ENCODE measurements at places on chromosomes 12 and 14.

DNA sequence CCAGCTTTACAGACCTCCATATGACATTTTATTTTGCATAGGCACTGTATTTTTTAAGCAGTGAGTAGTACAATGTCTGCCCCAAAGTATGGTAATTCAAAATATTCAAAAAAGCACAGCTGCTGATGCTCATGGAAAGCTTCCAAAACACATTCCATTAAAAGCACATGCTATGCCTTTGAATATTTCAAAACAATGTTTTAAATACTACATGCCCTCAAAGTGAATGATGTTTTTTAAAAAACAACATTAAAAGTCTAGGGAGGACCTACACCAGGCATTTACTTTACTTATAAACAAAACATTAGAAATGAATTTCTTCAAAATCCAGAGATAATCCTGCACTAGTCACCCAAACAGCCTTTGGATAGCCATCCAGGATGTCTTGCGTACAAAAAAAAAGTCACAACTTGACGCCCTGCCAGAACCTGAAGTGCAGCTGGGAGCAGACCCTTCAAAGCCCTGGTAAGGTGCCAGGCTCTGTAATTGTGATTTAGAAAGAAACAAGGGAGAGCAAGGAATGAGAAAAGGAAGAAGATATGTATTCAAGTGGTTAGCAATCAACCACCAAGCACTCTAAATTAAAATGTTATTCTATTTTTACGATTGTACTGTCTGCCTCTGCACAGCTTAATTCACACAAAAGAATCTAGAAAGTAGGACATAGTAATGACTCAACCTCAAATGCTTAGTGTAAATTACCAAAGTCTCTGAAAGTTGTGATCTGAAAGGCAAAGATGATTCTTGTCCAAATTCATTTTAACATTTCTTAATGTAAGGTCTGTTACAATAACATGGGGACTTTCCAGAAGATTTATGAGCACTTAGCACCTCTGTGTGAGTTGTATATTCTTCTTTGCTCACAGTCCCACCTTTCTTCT, 31.9 kb downstream of the CEP83 start:
- DNase-seq = no peak

DNA sequence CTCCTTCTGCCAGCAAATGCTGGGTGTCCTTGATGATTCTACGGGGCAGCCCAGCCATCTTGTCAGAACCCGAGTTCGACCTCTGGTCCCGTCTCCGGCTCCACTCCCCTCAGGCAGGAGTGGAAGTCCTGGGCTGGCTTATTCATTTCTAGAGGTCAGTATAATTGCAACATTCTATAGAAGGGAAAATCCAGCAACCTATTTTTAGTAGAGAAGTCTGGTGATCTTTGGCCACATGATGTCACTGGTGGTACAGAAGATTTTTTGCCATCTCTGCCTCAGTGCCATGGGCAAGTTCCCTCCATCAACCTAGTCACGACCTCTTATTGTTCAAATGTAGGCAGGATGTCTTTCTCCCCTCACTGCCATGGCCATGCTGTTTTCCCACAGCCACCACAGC, 22.4 kb downstream of the OR10G2 start:
- no peak for DNase-seq

DNA sequence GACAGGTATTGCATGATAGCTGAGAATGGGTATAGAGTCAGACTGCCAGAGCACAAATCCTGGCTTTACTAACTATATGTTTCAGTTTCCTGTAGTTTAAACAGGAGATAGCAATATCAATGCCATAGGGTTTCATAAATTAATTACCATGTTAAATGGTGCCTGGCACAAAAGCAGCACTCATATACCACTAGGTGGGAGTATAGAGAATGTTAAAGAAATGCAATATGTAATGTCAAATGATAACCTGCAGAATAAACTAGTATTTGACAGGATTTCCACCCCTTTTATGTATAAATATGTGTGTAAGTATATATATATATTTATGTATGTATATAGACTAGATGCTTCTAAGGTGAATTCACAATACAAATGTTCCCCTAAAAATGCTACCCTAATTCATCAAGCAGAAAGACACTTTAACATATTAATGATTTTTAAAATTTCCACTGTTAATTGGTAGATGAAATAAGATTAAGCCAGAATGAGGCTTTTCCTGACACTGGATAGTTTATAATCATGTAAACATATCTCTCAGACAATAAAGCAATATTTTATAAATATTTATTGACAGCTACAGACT, 8.6 kb downstream of the WDR89 start:
- no peak for DNase-seq

DNA sequence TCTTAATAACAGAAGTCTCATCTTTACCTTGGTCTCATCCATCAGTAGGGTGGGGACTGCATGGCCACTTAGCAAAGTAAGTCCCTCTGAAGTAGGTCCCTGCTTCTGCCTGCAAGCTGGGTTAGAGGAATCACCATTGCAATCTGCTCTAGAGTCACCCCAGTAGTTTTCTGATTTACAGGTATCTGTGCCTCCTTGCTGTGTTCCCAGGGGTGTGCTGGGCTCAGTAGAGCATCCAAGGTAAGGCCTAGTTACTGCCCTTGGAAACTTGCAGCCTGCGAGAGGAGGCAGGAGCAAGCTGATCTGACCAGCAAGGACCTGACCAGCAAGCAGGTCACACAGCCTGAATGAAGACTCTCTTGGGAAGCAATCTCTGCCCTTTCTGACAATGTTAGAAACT, 160.8 kb upstream of the GSC start:
- DNase-seq = no peak

DNA sequence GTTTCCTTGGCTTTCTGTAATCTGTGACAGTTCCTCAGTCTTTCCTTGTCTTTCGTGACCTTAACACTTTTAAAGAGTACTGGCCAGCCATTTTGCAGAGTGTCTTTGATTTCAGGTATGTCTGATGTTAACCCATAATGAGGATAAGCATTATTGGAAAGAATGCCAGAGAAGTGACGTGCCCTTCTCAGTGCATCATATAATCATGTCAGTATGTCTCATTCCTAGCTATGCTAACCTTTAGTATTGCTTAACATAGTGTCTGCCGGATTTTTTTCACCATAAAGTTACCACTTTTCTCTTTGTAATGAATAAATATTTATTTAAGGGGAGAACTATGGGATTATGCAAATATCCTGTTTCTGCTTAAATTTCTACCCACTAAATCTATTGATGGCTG, 28.5 kb downstream of the RERG start:
- DNase-seq = no peak

DNA sequence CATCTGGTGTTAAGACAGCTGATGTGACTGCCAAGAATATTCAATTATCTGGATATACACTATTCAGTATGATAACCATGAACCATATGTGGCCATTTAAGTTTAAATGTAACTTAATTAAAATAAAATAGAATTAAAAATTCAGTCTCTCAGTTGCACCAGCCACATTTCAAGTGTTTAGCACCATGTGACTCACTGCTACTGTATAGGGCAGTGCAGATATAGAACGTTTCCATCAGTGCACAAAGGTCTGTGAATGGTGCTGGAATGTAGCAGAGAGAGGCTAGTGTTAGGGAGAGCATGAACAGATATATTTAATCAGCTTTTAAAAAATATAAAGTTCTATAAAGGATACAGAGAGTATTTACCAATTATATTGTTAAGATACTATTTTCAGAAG, 28.7 kb downstream of the ARID4A start:
- DNase-seq = no peak

GRCh38 chr12:71107936-71108335, 49.9 kb downstream of the TSPAN8 start:
- no peak for DNase-seq

GRCh38 chr14:64337888-64338615, 43.9 kb upstream of the ESR2 start:
- no peak for DNase-seq

GRCh38 chr12:51409846-51410245, 14.8 kb upstream of the SLC4A8 start:
- DNase-seq = no peak

GRCh38 chr14:21868442-21869046, 194.9 kb upstream of the OR4E1 start:
- peak; percentile 45 for DNase-seq

GRCh38 chr12:31570880-31571279, 20.1 kb downstream of the DENND5B start:
- DNase-seq = no peak

DNA sequence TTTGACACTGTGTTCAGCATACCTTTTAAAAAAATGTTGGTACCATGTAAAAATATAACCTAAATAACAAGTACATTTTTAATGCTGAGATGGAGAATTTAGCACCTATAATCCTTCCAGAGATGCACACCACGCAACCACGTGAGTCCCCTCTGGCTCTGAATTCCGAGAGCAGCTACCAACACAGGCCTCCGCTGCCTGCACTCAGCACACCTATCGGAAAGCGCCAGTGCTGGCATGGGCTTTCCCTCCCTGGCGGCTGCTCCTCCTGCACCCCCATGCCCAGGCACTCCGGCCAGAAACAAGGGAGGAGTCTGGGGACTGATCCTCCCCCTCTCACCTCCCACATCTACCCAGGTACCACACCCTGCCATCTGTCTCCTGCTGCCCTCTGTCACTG, 47.0 kb downstream of the ITPK1 start:
- DNase-seq = no peak

DNA sequence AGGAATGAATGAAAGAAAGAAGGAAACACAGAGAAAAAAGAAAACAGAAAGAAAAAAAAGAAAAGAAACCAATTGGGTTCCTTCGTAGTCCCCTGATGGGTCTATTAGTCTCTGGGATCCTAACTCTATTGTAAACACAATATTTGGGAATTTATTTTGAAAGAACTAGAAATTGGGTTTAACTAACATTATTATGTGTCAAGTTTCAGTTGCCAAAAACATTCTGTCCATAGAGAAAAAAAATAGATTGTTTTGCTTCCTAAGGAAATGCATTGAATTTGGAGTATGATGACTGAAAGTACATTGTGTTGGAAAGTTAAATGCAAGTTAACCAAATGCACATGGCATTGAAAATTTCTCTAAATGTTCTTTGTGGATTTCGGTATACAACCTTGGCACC, 52.8 kb upstream of the PPP1R12A start:
- DNase-seq = no peak

- DNase-seq = no peak
These were observed 231.0 kb upstream of the HMGA2 start for GRCh38 chr12:65593239-65593701.

GRCh38 chr14:52042371-52043289, 26.2 kb downstream of the NID2 start:
- DNase-seq = no peak

GRCh38 chr14:76763096-76764041, 2.1 kb downstream of the VASH1 start:
- no peak for DNase-seq

- DNase-seq = no peak
These were observed 117.1 kb downstream of the KICS2 start for GRCh38 chr12:64105026-64105425.

GRCh38 chr14:69710378-69710777, 56.6 kb upstream of the SRSF5 start:
- DNase-seq = no peak

GRCh38 chr12:54629925-54630324, 4.8 kb downstream of the LACRT start:
- no peak for DNase-seq

- no peak for DNase-seq
These were observed 26.9 kb upstream of the LGALS3 start for GRCh38 chr14:55102141-55102621.

- DNase-seq = no peak
These were observed 48.7 kb downstream of the CCNK start for GRCh38 chr14:99529899-99530298.

- peak; percentile 20 for DNase-seq
These were observed 67.8 kb upstream of the PLEKHG3 start for GRCh38 chr14:64636208-64636979.

DNA sequence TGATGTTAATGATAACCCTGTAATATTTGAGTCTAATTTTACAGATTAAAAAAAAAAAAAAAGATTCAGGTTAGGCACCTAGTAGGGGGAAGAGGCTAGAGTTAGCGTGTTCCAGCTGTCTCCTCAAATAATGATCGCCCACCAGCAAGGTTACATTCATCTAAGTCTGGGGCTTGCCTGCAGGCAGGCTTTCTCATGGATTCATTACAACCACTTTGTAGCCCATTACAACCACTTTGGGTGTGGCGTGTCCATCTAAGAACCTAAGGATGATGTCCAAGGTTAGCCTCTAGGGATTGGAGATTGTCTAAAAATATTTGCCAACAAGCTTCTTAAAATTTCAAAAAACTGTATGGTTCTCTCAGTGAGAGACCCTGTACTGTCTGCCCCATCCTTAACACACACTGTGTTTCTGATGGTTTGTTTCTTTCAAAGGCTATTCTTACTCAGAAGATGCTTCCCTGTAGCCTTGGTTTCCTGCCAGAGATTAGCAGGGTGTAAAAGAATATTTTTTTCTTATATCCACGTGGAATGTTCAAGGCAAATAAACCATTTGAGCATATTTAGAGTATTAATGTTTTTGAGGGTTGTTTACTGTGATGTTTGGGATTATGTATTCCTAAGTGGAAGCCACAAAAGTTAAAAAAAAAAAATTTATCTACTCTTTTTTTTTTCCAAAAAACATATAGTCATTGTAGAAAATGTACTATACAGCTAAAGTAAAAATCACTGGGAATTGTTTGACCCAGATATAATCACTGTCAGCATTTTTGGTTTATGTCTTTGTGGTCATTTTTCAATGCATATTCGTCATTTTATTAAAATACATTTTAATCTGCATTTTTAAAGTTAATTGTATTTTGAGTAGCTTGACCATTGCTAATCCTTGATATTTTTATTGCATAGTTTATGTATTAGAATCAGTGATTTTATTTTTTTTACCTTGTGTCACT, 1.7 kb downstream of the DYNC1H1 start:
- DNase-seq = no peak

GRCh38 chr14:103319422-103319821, 14.6 kb upstream of the EIF5 start:
- DNase-seq = no peak

- DNase-seq = no peak
These were observed 15.1 kb downstream of the CHD4 start for GRCh38 chr12:6592087-6592486.

DNA sequence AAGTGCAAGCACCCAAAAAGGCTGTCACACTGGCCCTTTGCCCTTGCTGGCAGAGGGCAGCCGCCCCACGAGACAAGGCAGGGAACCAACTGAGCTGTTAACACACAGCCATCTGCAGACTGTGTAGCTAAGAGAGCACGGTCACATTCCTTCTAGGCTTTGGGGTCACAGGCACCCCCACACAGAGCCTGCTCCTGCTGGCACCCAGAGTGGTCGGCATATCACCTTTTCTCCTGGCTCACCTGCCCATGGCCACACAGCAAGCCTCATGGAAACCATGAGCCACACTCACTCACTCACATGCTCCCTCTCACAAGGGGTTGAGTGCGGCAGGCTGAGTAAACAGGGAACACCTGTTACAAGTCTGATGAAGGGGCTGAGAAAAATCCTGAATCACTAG, 214.5 kb downstream of the PCNX1 start:
- DNase-seq = no peak

DNA sequence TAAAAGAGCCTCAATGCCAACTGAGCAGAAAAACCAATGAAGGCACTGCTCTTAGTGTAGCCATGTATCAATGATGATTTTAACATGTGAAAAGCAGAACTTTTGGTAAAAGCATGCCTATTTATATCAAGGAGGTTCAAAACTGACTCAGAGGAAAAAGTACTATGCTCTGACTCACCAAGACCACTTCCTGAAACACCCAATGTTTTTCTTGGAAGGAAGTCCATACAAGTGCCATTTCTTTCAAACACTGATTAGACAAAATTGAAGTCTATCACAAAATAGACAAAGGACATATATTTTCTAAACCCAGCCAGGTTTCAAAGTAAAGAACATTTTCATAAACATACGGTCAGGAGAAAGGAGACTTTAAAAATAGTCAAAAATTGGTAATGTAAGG, 88.6 kb downstream of the EPS8 start:
- DNase-seq = no peak

GRCh38 chr14:58598028-58598803, 39.5 kb upstream of the DACT1 start:
- DNase-seq = no peak

Data from stimulated activated CD4-positive, alpha-beta T cell treated with anti-CD3 and anti-CD28 coated beads, TNF-alpha, amount 100 ng/mL, for 1 hour (primary cell).